ENCODE measurements at places on chromosomes 16 and 17.

- DNase-seq, result no peak
These were observed 456.3 kb upstream of the ERCC4 start for GRCh38 chr16:13463619-13464018.

- no peak for DNase-seq
These were observed 4.8 kb downstream of the RNF40 start for GRCh38 chr16:30766933-30767284.

DNA sequence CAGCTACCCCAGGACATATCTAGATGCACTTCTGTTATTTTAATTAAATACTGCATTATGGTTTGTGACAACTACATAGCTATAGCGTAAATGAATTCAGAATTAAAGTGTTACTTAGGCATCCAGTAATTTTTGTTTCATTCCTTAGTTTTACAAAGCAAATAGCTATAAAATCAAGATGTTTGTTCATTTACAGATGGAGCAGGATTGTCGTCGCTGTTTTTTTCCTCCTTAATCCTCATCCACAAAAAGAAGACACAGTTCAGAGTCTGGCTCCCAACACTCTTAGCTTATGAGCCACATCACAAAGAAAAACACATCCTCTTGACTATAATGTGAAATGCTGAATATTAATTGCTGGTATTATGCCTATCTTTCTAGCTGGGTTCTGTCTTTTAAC, 43.7 kb downstream of the SNX11 start:
- DNase-seq, result no peak

- DNase-seq, result no peak
These were observed 80.3 kb downstream of the EFCAB13 start for GRCh38 chr17:47404006-47404405.
